ENCODE measurements at places on chromosomes 12 and 14.

DNA sequence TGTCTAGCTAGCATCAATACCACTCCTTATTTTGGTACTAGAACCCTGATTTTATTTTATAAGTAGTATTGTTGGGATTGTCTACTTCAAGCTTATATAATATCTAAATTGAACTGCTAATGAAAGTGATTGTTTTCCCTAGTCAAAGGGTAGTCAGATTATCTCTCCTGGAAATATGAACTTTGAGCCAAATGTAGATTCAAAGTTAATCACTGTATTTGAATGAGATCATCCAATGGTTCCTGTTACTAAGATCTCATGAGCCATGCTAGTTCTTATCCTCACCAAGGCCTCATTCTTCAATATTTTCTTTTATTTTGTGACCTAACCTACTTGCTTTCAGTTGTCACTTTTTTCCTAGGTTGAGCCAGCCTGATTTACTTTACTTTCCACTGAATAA is 276.7 kb downstream of the RASSF9 start:
- no peak for DNase-seq

- DNase-seq = no peak
These were observed 90.3 kb downstream of the RPS6KA5 start for GRCh38 chr14:90970167-90970600.

- no peak for DNase-seq
These were observed 21.0 kb downstream of the ARL6IP4 start for GRCh38 chr12:123001464-123001863.

DNA sequence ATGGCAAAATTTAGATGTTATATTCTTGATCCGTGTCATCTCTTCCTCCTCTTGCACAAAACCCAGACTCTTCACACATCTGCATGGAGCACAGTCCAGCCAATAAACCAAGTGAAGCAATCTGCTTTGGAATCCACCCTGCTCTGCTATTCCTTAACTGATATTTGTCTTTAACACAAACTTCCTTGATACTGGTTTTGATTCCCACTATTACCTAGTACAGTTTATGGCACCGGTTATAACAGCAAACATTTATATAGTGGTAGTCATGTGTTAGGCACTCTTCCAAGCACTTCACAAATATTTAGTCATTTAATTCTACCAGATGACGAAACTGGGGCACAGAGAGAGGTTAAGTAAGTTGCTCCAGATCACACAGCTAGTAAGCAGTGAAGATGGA is 12.5 kb downstream of the STYK1 start:
- no peak for DNase-seq

DNA sequence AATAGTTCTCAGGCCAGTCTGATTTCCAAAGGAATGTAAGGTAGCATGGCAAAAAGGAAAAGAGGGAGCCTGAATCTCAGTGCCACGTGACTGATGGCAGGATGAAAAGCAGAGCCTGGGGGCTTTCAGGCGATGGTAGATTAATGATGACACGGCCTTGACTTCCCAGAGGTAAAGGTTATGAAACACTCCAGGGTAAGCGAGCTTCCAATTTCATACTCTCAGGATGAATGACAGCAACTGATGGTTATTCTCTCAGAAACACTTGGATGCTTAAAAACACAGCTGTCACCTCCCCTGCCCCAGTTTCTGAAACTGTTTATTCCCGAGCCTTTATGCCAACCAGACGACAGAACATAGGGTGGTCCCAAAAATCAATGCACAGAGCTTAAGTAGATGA is 28.8 kb downstream of the GDF11 start:
- no peak for DNase-seq

DNA sequence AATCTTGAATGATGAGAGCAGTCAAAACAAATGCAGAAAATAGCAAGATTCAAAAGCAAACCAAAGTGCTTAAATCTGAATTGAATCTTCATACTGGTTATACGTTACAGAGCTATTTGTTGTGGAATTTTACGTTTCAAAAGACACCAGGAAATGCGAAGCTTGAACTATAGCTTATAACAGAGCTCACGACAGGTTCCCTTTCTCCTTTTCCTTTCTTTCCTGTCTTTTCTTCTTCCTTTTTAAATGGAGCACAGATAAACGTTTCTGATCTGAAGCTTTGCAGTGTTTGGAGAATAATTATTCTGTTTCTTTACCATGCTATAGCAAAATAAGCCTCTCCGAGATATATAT is 492.6 kb upstream of the GARIN6 start:
- DNase-seq = no peak

GRCh38 chr12:39443929-39444209 is 949 bp upstream of the KIF21A start:
- DNase-seq = no peak

GRCh38 chr12:109098183-109098604 is 797 bp downstream of the UNG start:
- DNase-seq = no peak

GRCh38 chr14:61533513-61534255 is 161.6 kb upstream of the HIF1A start:
- DNase-seq = no peak

GRCh38 chr12:67546746-67547145 is 101.8 kb upstream of the DYRK2 start:
- DNase-seq = no peak

DNA sequence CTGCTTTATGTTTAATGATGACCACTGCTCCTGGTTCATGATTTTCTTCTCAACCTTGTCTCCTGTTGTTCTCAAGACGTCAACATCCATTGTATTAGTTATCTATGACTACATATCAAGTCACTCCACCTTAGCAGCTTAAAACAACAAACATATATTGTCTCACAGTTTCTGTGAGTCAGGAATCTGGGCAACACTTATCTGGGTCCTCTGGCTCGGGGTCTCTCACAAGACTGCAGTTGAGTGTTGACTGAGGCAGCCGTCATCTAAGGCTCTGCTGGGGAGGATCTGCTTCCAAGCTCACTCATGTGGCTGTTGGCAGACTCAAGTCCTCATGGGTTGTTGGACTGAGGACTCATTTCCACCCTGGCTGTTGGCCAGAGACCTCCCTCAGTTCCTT is 27.3 kb upstream of the FRS2 start:
- no peak for DNase-seq

GRCh38 chr12:62301799-62302133 is 41.6 kb downstream of the USP15 start:
- no peak for DNase-seq

DNA sequence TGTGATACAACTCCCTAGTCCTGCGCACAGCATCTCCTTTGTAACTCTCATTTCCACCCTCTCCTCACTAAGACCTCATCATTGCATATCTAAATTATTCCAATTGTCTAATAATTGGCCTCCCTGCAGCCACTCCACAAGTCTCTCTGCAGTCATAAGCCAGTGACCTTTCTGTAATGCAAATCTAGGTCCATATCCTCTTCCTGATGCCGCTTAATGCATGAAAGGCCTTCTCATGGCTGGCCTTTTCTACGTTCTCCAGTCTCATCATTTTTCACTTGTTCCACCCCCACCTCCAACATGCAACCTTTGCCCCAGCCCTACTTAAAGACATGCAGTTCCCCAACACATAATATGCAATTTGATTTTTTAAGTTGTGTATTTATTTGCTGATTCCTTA is 96.0 kb downstream of the RPAP3 start:
- no peak for DNase-seq

- no peak for DNase-seq
These were observed 14.6 kb downstream of the RAPGEF3 start for GRCh38 chr12:47744005-47744651.

DNA sequence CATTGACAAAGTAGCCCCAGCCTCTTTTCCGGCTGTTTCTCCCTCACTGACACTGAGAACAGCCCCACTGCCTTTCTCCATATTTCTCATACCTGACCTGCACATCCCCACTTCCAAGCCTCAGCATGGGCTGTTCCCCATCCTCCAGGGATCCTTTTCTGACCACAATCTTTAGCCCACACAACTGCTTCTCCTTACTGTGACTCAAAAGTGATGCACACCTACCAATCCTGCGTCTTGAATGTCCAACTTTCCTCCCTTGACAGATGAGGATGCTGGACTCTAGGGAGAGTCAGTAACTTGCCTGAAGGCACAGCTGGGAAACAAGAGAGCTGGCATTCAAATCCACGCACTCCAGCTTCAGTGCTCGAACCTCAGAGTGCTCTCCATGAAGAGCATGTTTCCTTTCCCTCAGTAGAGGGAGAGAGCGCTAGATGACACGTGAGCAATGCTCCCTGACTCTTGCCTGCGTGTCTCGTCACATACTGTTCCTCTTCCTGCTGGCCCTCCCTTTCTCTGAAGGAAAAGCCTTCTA is 75.6 kb downstream of the NTF3 start:
- DNase-seq = no peak

DNA sequence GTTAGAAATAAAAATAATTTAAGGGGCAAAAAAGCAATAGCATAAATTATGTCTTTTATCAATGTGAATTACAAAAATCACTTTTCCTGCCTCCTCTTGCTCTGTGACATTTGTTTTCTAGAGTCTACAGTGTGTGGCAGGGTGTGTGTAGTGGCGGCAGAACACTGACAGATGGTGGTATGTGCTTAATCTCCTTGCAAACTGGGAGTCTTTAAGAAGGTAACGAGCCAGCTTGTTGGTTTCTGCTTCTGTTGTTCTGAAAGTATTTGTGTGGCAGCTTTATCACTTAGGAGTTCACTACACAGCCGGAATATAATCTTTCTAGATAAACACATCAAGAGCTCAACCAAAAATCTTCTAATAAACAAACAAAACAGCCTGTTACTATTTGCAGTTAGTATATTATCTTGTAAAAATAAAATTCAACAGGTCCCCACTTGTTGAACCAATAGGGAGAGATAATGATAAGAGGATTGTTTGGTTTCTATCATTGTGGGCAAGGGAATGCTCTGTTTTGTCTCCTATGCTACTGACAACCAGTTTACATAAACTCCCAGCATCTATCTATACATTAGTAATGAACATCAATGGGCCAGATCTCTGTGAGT is 13.0 kb downstream of the CDKL1 start:
- no peak for DNase-seq

Measured in stimulated activated CD4-positive, alpha-beta T cell treated with anti-CD3 and anti-CD28 coated beads, TNF-alpha, amount 100 ng/mL, for 48 hours (primary cell).